ENCODE measurements at places on chromosomes 11 and 22.

DNA sequence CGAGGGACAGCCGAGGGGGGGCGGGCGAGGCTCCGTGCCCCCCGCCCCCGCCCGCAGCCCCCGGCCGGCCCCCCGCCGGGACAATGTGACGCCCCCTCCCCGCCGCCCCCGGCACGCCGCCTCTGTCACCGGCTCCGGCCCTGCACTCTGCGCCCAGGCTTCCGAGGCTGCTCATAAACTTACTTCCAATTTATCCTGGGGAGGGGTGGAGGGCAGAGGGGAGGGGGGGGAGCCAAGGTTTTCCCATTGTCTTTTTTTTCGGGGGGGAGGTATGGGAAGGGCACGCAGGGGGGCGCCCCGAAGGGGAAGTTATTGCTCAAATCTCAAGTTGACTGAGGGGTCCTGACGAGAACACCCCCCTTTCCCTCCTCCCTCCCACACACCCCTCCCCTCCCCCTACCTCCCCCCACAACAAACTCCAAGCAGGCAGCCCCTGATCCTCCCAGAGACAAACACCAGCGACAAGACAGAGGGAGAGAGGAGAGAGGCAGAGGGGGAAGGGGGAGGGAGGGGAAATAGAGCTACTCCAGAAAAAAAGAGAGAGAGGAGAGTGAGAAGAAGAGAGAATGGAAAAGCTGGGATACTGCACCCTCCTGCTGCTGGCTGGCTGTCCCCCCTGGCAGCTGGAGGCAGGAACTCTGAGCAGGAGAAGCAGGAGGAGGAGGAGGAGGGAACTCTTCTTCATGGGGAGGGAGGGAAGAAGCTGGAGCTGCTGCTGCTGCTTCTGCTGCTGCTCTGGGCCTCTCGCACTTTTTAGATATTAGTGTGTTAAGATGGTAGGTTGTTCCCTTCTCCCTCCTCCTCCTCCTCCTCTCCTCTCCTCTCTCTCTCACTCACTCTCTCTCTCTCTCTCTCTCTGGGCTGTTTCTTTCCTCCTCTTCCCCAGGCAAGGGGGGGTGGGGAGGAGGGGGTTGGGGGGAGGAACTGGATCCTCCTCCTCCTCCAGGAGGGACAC, 631 bp downstream of the PHF21A start:
- no peak for DNase-seq

- DNase-seq, result no peak
These were observed 1.7 kb downstream of the ZBTB16 start for GRCh38 chr11:114061048-114061680.

GRCh38 chr11:58597486-58598144, 18.8 kb downstream of the ZFP91 start:
- DNase-seq, result no peak

- DNase-seq, result peak; percentile 85
These were observed 830 bp upstream of the ESRRA start for GRCh38 chr11:64304316-64305072.

- peak; percentile 24 for DNase-seq
These were observed 56.4 kb upstream of the CD44 start for GRCh38 chr11:35082321-35083180.

DNA sequence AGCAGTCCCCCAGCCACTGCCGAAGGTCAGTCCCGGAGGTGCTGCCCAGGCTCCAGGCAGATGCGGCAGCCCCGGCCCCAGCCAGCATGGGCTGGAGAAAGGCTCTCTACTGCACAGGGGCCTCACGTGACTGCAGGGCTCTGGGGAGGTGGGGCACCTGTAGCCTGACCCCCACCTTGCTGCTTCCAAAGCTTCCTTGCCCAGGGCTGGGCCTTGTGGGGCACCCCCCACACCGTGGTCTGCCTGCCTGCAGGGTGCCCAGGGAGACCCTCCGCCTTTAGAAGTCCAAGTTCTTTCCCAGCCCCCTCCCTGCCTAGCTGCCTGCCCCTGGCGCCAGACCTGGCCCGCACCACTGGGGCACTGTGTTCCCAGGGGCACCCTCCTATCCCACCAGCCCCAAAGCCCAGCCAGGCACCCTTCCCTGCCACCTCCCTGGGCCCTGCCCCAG, 28.4 kb upstream of the TXNRD2 start:
- DNase-seq, result no peak

DNA sequence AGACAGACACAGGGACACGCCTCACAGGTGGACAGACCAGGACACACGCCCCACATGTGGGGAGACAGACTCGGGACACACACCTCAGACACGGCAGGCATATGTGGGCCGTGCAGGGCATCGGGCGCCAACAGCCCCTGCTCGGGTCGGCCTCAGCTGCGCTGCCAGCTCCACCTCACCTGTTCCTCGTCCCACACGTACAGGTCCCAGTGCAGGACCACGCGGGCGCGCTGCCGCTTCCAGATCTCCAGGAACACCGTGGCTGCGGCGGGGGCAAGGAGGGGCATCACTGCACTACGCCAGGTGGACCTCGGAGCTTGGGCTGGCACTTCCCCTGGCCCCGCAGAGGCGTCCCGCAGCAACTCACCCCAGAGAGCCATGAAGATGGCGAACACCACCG, 12.4 kb downstream of the ANO9 start:
- DNase-seq, result no peak

DNA sequence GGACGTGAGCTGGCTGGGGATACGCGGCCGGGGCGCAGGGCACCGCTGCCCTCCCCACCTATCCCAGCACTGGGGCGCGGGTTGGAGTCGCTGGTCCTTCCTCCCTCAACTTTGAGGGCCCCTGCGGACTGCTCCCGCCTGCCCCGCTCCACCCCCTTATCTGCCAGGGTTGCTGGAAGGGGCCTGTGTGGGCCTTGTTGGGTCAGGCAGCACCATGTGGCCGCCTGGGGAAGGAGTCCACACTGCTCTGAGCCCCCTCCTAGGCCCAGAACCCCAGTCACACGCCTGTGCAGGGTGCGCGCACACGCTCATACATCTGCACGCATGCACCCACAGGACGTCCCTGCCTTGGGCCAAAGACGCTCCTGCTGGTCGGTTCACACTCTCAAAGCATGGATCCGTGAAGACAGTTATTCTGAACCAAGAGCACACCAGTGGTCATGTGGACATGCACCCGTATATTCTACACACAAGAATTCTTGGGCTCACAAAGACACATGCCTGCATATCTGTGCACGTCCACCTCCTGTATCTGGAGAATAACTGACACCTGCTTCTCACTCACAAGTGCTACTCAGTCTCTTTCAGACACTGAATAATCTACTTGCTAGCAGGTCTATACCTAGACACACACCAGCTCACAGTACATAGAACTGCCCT, 710 bp downstream of the TUB start:
- no peak for DNase-seq

DNA sequence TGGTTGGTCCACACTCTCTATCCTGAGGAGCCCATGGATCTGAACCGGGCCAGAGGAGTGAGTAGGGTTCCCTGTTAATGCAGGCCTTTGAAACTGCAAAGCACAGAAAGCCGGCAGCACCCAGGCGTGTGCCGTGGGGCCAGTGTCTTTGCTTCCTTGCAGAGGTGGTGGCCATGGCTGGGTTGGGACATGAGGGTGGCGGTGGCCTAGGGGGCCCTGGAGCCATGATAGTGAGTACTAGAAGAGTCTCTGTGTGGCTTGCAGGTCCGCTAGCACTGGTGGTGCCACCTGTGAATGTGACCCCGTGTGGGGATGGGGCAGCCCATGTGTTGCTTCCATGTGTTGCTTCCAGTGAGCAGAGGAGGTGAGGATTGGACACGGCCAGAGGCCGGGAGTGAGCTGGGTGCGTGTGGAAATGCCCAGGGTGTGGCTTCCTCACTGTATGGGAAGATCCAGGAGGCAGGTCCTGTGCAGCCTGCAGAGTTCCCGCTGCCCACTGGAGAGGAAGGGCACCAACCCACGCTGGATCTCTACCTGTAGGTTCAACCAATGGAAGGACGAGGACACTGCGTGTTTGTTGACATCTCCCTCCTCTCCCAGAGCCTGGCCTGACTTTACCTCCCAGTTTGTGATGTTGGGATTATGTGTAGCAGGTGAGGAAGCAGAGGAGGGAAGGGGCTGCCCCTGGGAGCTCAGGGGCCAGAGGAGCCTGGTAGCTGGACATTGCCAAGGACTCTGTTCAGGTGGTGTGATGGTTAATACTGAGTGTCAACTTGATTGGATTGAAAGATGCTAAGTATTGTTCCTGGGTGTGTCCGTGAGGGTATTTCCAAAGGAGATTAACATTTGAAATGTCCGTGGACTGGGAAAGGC, 796.6 kb downstream of the TBC1D22A start:
- DNase-seq, result no peak

- DNase-seq, result no peak
These were observed 3.1 kb upstream of the UBE2L3 start for GRCh38 chr22:21564411-21564810.

GRCh38 chr11:119608201-119608600, 120.8 kb downstream of the NECTIN1 start:
- DNase-seq, result no peak

DNA sequence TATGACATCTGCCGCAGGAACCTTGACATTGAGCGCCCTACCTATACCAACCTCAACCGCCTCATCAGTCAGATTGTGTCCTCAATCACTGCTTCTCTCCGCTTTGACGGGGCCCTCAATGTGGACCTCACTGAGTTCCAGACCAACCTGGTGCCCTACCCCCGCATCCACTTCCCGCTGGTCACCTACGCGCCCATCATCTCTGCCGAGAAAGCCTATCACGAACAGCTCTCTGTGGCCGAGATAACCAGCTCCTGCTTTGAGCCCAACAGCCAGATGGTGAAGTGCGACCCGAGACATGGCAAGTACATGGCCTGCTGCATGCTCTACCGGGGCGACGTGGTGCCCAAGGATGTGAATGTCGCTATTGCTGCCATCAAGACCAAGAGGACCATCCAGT, 16.0 kb downstream of the TUBA8 start:
- no peak for DNase-seq

- no peak for DNase-seq
These were observed 314.7 kb upstream of the SYN3 start for GRCh38 chr22:33372875-33373274.

DNA sequence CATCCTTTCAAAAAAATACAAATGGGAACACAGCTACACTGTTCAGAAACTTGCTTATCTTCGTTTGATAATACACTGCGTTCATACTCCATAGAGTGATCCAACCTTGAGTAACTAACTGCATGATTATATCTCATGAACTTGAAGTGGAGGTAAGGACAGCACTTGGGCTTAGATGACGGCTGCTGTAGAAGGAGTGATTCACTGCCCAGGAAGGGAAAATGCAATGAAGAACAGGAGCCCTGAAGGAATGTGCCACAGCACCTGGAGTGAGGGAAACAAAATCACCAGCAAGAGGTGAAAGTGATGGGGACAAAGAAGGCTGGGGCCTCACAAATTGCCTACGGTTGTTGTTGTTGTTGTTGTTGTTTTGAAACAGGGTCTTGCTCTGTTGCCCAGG, 44.1 kb upstream of the SC5D start:
- no peak for DNase-seq

GRCh38 chr22:46006379-46007002, 29.5 kb upstream of the WNT7B start:
- DNase-seq, result no peak

DNA sequence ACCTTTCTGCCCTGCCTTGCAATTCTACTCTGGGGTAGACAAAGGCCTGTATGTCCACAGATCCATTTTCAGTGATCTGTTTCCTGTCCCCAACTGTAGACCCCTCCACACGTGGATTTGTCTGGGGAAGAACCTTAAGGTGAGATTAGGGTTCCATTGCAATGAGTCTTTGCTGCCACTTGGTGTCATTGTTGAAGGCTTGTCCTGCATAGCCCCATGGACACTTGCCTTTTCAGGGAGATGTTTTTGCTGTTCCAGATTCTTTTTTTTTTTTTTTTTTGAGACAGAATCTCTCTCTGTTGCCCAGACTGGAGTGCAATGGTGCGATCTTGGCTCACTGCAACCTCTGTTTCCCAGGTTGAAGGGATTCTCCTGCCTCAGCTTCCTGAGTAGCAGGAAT, 21.8 kb downstream of the SERPING1 start:
- DNase-seq, result no peak

GRCh38 chr22:38948181-38948940, 9.0 kb upstream of the APOBEC3A start:
- no peak for DNase-seq

DNA sequence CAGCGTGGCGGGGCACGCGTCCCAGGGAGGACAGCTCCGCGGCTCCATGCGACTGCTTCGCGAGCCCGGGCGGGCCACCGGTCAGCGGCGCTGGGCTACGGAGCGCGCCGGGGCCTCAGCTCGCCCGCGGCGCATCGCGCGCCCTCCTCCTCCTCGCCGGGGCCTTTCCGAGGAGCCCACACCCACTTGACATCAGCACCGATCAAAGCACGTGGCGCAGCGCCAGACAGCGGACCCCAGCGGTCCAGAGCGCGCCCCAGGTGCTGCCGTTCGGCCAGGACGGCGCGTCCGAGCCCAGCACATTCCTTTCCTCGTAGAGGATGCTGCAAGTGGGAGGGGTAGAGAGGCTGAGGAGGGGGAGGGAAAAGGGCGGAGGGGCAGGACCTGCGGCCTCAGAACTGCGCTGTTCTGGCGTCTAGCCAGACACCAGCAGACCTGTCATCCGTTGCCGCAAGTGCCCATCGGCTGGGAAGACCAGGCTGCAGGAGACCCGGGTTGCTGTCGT, 88.6 kb downstream of the PLEKHA7 start:
- no peak for DNase-seq

DNA sequence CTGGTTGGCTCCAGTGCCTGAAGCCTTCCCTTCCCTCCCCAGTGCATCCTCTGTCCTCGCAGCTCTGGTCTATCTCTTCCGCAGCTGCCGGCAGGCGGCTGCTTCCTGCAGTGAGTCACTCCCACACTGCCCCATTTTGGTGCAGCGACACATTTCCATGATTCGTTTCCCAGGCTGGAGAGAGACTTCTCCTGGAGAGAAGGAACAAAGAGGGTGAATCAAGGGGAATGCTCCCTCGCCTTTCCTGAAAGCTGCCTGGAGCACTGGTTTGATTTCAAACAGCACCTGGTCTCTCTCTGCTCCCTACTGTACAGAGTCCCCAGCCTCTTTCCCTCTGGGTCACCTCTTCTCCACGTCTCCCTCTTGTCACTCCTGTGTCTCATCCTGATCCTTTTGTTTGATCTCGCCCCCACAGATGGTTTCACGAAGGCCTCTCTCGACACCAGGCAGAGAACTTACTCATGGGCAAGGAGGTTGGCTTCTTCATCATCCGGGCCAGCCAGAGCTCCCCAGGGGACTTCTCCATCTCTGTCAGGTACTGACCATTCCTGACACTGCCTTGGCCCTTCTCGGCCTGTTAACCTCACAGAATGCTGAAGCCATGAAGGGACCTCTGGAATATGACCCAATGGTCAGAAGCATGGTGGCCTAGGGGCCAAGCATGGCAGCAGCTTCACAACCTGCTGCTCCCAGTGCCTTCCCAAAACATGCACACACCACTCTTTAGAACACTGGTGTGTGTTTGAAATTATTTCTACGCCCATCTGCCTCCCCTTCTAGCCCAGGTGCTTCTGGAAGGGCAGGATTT, at the start of gene TMA7B:
TSS of gene TMA7B (plus strand) at position 758 of the 808 bp plus-strand sequence. CDS start 3,978 bp downstream, outside the sequence.
- no peak for DNase-seq

DNA sequence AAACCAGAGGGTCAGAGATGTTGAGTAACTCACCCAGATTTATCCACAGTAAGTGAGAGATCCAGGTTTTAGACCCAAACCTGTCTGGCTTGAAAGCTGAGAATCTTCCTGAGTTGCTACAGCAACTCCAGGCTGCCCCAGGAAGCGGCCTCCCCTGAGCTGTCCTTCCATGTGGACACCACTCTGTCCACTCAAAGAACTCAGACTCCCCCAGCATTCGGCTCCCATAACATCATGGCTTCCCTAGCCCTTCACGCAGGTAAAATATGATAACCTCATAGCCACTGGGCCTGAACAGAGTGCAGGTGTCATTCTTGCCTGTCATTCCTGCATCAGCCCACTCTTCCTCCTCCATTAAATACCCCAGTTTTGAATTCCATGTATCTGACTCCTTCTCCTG, 657.8 kb downstream of the TBC1D22A start:
- no peak for DNase-seq
